ENCODE measurements at places on chromosomes 3 and 15.

- no peak for DNase-seq
Measured at GRCh38 chr3:158486200-158486599, 84.8 kb upstream of the MLF1 start.

- DNase-seq = no peak
Measured at GRCh38 chr3:43257850-43258249, 28.5 kb upstream of the SNRK start.

GRCh38 chr3:48950051-48950450, 31.4 kb downstream of the ARIH2 start:
- DNase-seq = no peak

- DNase-seq = no peak
Measured at GRCh38 chr3:130973406-130973805, 53.2 kb downstream of the ASTE1 start.

DNA sequence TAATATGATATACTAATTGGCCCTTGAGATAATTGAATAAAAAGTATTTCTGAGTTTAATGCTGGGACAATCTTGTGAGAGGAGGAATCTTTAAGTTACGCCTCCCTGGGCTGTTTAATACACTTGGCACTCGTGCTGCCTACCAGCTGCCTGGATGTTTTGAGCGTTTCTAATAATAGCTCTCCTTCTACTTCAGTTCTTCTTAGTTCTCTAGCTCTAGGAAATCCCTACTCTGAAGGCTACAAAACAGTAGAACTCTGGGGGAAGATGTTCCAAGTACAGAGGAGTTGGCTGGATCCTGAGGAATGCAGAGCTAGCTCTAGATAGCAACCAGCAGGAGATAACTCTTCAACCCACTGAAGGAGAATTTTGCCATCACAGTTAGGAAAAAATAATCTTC, 3.5 kb downstream of the NAALADL2 start:
- DNase-seq = no peak

- DNase-seq = no peak
Measured at GRCh38 chr3:76566211-76566534, 473.7 kb upstream of the ROBO2 start.

- DNase-seq = no peak
Measured at GRCh38 chr3:52819936-52820335, 10.5 kb downstream of the ITIH4 start.

DNA sequence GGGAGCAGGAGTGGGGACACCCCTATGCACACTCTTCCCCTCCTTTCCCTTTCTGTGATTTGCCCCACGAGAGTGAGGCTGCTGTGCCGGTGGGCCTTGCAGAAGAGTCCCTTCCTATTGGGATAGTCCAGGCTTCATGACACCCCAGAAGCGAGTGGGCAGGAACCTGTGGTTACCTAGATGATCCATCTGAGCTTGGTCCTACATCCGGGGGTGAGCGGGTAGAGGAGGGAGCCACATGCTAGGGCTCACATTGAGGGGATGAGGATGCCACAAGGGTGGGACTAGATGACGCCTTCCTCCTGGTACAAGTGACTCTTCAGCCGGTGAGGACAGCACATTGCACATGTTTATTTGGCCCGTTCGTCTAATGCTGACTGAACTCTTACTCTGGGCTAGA, 43.1 kb upstream of the ADPGK start:
- no peak for DNase-seq

DNA sequence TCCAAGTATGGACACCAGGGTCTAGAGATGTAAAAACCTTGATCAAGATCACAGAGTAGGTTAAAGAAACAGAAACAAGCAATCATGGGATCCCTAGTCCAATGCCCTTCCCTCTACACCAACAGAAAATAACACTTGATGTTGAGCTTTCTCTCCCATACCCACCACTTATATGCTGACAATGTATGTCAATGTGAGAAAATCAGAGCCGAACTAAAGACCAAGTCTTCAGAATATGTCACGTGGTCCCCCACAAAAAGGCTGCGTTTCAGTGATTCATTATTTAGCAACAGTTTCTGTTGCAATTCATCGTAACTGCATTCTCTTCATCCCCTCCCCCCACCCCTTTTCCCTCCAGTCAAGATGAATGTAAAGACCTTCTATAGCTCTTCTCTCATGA, 278.9 kb upstream of the STT3B start:
- DNase-seq = no peak

- no peak for DNase-seq
Measured at GRCh38 chr3:136381051-136381450, 130.9 kb downstream of the PCCB start.

- peak; percentile 65 for DNase-seq
Measured at GRCh38 chr3:186057594-186057993, 51.3 kb downstream of the ETV5 start.

- no peak for DNase-seq
Measured at GRCh38 chr3:144229953-144230352, 258.3 kb downstream of the DIPK2A start.

DNA sequence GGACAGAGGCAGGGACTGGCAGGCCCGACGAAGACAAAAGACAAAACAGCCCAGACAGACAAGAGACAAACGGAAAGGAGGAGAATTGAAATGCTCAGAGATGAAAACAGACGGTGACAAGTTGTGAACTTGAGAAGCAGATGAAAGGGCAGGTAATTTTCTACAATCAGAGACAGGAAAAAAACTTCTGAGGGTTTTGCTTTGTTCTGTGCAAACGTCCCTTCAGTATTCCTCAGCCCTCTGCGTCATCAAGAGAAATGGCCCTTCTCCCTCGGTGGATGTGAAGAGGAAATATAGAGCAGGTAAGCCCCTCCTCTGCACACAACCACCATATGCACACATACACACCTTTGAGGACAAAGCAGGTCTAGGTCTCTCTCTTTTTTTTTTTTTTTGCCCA, 206.6 kb downstream of the UACA start:
- DNase-seq = no peak

GRCh38 chr3:126931806-126932187, 51.1 kb upstream of the PLXNA1 start:
- DNase-seq = no peak

GRCh38 chr15:85302271-85302670, 78.1 kb upstream of the AKAP13 start:
- DNase-seq = no peak

GRCh38 chr3:81728766-81729544, 32.5 kb downstream of the GBE1 start:
- DNase-seq = no peak

DNA sequence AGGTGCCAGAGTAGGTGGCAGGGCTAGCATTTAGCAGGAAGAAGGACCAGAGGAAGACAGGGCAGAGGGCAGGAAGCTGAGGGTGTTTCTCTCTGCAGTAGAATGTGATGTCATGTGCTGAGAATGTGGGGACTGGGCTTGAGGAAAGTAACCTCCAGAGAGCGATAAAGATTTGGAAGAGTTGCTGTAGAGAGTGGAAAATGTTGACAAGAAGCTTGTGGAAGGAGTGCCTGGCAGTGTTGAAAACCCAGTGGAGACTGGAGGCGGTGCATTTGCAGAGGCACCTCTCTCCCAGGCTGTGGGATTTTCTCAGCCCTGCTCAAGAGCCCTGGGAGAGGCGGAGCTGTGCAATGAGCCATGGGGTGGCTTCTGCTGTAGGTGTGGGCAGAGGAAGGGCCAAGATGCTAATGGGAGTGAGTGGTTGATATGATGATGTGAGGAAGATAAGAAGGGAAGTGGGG, 54.8 kb downstream of the MESD start:
- DNase-seq = no peak

DNA sequence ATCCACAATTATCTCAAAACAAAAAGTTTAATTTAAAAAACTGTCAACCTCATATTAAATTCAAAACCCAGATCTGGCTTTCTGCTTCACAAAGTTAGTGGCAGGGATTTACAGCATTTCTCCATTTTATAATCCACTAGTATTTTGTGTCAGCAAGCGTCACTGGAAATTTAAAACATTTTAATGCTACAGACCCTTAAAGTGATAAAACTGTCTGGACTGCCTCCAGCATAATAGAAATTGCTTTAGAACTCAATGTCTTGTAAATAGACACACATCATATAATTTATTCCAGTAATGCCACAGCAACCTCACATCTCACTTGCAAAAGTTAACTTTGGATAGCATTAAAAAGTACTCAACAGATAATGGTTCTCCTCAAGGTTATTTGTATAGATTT, 116.1 kb downstream of the ULK4 start:
- DNase-seq = no peak

GRCh38 chr3:8301977-8302735, 199.5 kb upstream of the LMCD1 start:
- no peak for DNase-seq

DNA sequence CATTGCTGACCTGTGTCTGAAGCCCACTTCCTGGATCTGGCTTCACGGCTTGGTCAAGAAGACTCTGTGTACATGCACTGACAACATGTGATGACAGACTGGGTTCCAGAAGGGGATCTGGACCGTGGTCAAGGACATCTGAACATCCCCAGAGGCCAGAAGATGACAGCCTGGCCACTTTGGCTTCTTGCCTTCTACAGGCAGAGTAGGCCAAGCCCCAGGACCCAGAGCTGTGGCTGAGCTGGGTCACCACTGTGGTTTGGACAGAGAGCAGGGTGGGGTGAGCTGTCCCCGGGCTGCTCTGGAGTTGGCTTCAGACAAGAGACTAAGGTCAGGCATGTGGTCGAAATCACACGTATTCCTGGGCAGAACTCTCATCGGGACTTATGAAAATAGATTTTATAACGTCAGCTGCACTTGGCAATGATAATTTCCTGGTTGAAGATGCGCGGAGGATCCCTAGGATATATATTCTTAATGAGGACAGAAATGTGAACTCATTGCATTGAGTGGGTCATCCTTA, 114.1 kb upstream of the FRMD4B start:
- DNase-seq = no peak

DNA sequence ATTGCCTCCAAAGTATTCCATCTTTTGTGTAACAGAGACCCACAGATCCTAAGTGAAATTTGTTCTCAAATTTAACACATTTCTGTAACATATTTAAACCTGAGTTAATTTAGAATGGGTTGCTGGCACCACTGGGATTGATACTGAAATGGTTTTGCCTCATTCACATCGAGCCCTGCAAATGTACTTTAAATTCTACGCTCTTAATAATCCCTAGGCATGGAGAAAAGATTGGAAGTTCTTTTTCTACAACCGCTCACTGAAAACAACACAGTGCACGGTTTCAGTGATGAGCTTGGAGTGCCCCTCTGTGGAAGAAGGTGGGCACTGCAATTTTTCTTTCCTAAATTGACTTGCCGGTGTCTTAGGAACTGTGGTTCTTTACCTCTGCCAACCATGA, 109.9 kb upstream of the ATP11B start:
- peak; percentile 27 for DNase-seq

DNA sequence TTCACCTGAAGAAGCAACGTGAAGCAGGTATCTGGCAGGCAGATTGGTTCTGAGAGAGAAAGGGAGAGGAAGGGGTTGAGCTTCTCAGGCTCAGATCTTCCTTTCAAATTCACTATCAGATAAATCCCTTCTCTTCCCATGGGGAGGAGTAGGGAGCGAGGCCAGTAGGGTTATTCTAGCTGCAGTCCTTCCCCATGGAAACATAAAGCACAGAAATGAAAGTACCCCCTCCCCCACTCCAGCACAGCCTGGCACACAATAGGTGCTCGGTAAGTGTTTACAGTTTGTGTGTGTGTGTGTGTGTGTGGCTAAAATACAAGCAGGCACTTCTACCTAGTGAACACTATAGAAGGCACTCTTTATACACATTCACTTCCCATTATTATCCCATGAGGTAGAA, 20.8 kb upstream of the VPS8 start:
- DNase-seq = no peak

DNA sequence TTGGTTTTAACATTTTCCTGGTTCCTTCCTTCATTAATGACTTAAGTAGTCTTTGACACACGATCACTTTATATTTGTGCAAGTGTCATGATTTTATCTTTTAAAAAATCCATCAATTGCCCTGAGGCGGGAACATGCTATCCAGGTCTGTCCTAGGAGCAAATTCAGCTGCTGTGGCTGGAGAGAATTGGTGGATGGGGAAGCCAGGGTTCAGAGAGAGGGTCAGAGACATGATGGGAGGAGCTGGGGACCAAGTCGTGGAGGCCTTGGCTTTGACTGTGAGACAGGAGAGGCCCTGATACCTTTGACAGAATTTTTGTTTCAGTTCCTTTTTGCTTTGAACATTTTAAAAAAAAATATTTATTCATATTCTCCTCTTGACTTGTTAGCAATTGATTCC, 89.0 kb downstream of the CHRNA7 start:
- no peak for DNase-seq

GRCh38 chr3:61518590-61518989, 42.8 kb upstream of the PTPRG start:
- no peak for DNase-seq

GRCh38 chr15:85704066-85704465, 90.7 kb downstream of the KLHL25 start:
- DNase-seq = no peak

GRCh38 chr3:38647217-38647970, 2.1 kb downstream of the SCN5A start:
- no peak for DNase-seq

GRCh38 chr15:42576776-42577175, 1.4 kb downstream of the STARD9 start:
- no peak for DNase-seq

DNA sequence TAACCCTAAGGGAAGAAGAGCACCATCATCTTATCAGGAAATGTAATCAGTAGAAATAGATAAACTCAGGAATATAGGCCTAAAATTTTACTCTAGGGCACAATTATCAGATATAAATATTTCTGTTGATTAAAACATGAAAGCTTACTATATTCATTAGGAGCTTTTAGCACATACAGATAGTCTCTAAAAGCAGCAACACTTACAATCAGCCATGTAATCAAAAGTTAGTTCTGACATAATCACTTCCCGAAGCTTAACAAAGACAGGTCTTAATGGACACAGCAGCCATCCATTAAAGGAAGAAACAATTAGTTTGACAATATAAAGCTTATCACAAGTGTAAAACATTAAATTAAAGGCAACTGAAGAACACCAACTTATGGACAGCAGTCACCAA, 30.6 kb downstream of the DCLK3 start:
- no peak for DNase-seq

GRCh38 chr3:69378112-69378802, 7.6 kb downstream of the FRMD4B start:
- no peak for DNase-seq

- DNase-seq = no peak
Measured at GRCh38 chr15:94460624-94461023, 229.3 kb downstream of the MCTP2 start.

DNA sequence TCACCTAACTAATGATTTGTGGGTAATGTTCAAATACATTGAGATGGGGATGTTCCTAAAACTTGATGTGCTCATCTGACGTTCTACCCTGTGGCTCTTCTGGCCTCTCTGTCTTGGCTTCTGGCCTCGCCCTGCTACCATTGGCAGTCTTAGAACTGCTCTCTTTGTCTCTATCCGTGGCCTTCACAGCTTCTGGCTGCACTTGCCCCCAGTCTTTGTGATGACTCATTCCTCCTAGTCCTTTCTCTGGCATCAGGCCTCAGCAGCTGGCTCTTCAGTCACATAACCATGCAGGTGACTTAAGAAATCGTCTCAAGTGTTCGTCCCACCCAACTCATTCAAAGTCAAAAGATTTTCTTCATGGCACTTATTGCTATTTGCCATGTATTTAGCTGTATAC, 188.1 kb downstream of the BBX start:
- DNase-seq = no peak

GRCh38 chr3:117350371-117350770, 640.8 kb downstream of the TUSC7 start:
- DNase-seq = no peak

GRCh38 chr15:48149858-48150257, 28.2 kb downstream of the MYEF2 start:
- no peak for DNase-seq
